ENCODE measurements at places on chromosomes 2 and 18. TPM values are rescaled to one million over a fixed set of nuclear protein-coding genes. Genes with fewer than 3 reads are reported as not detected.

Gene ESPNL
- 3.5 TPM for total RNA-seq

Gene SGPP2
- total RNA-seq, result 3.5 TPM

Gene RAX
- total RNA-seq, result not detected

Gene SERPINB4
- total RNA-seq, result not detected

Gene DOK6
- 22.6 TPM for total RNA-seq

Gene PKDCC
- total RNA-seq, result 172 TPM

Gene SPHKAP
- 1.1 TPM for total RNA-seq

Gene SUCLG1
- total RNA-seq, result 80.7 TPM

Gene RNPEPL1
- total RNA-seq, result 14.5 TPM

Gene MC4R
- total RNA-seq, result 0.16 TPM
